ENCODE measurements at places on chromosomes 13 and 19.
A peak's percentile ranks its signal among the peaks of the same experiment; 100 is the strongest.

- peak overlapping the region; percentile 95 for H3K4me3 ChIP-seq
- peaks cover 28% of the 10 kb centered on the region for H3K4me1 ChIP-seq
- H3K36me3 ChIP-seq: peaks cover 7% of the 10 kb centered on the region
These were observed 36.0 kb upstream of the NEK3 start for GRCh38 chr13:52195401-52195837.

DNA sequence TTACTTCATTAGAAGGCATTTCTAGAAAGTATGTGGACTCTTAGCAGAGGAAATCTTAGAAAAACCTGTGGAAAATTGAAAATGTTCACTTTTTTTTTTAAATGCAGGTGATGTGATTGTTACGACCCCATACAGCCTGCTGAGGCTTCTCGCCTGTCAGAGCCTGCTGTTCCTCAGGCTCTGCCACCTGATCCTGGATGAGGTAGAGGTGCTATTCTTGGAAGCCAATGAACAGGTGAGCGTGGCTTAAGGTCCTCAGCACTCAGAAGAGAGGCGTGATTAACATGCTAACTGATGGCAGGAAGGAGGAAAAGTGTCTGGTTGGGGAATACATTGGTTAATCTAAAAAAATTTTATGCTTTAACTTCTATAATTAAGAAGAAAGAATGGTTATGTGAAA lies 71.4 kb downstream of the SLC7A9 start:
- no peak for DNase-seq
- no peak overlapping the region for H3K4me3 ChIP-seq
- no peaks in the 10 kb centered on the region for H3K36me3 ChIP-seq
- no peak overlapping the region for H3K27ac ChIP-seq
- peaks cover 15% of the 10 kb centered on the region for H3K4me1 ChIP-seq
- H3K27me3 ChIP-seq: no peaks in the 10 kb centered on the region

DNA sequence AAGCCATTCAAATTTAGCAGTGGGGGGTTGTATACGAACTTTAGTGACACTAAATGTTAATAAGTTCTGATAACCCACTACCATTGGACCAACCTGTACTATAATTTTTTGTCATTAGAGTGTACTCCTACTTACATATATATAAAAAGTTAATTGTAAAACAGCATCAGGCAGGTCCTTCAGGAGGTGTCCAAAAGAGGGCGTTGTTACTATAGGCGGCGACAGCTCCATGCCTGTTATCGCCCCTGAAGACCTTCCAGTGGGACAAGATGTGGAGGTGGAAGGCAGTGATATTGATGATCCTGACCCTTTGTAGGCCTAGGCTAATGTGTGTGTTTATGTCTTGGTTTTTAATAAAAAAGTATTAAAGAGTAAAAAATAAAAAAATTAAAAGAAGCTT lies 27.5 kb downstream of the SPRYD7 start:
- DNase-seq: no peak
- H3K36me3 ChIP-seq: peaks cover 3% of the 10 kb centered on the region
- H3K4me1 ChIP-seq: no peaks in the 10 kb centered on the region

DNA sequence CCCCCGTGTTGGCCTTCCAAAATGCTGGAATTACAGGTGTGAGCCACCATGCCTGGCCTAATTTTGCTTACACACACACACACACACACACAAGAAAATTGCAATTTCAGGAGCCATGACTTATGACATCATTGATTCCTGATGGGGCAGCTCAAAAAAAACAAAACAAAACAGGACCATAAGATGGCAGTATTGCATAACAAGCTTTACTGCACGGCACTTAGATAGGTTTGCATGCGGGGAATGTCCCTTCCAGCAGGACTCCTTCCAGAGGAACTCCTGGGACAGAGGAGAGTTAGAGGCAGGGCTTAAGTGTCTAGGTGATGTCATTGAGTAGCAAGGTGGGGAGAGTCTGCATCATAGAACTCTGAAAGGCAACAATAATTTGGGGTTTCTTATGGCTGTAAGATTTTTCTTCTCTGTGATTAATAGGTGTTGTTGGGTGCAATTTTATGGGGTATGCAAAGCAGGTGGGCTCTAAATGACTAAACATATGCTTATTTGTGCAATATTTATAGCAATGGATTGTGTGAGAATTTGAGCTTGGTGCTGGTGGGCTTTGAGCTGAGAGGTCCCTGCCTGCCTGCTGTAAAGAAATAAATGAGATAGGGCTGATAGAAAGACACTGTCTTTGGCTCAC lies 9.0 kb upstream of the ACSBG2 start:
- H3K4me3 ChIP-seq: no peak overlapping the region
- peaks cover 1% of the 10 kb centered on the region for H3K27me3 ChIP-seq
- no peaks in the 10 kb centered on the region for H3K36me3 ChIP-seq

- peak overlapping the region; percentile 95 for H3K27ac ChIP-seq
- peaks cover 81% of the 10 kb centered on the region for H3K36me3 ChIP-seq
These were observed 14.9 kb downstream of the MAP2K2 start for GRCh38 chr19:4108767-4109625.

DNA sequence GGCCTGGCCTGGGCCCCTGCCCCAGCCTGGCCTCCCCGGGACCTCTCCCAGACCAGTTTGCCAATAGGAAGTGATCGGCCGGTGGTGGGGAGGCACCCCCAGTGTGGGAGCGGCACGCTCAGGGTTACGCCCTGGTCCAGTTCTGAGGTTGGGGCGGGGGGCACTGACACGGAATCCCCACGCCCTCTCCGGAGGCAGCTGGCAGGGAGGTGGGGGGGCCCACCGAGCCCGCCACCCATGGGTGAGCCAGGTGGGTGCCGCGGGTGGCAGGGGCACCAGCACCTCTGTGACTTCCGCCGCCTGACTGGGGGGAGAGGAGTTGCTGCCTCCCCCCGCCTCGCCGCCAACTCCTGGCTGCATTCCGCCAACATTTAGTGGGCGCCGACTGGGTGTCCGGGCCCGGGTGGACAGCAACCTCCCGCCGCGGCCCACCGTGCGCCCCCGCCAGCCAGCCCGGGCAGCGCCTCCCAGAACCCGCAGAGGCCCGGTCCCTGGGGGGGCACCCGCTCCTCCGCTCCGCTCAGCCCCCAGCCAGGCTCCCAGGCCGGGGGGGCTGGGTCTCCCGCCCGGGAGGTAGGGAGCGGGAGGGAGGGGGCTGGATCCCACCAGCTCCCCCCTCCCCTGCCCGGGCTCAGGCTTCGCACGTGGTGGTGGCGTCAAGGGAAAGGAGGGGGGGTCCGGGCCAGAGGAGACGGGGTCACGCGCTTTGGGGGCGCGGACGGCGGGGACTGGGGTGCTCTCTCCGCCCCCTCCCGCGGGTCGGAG lies 2.0 kb downstream of the ZBTB7A start:
- H3K4me1 ChIP-seq: peaks cover 46% of the 10 kb centered on the region
- peak overlapping the region; percentile 40 for H3K27ac ChIP-seq
- H3K36me3 ChIP-seq: peaks cover 17% of the 10 kb centered on the region
- H3K4me3 ChIP-seq: peak overlapping the region; percentile 77
- H3K27me3 ChIP-seq: no peaks in the 10 kb centered on the region

- peak; percentile 85 for DNase-seq
- peaks cover 28% of the 10 kb centered on the region for H3K4me1 ChIP-seq
- no peaks in the 10 kb centered on the region for H3K36me3 ChIP-seq
- no peak overlapping the region for H3K27ac ChIP-seq
- H3K27me3 ChIP-seq: no peaks in the 10 kb centered on the region
These were observed 15.0 kb upstream of the PGLS start for GRCh38 chr19:17496337-17496997.

Measured in activated CD4-positive, alpha-beta memory T cell treated with anti-CD3 and anti-CD28 coated beads, Interleukin-2, amount 10 ng/mL, durations not matched to agents 7 days and 5 days (primary cell).